ENCODE measurements at places on chromosomes 12 and 14.

DNA sequence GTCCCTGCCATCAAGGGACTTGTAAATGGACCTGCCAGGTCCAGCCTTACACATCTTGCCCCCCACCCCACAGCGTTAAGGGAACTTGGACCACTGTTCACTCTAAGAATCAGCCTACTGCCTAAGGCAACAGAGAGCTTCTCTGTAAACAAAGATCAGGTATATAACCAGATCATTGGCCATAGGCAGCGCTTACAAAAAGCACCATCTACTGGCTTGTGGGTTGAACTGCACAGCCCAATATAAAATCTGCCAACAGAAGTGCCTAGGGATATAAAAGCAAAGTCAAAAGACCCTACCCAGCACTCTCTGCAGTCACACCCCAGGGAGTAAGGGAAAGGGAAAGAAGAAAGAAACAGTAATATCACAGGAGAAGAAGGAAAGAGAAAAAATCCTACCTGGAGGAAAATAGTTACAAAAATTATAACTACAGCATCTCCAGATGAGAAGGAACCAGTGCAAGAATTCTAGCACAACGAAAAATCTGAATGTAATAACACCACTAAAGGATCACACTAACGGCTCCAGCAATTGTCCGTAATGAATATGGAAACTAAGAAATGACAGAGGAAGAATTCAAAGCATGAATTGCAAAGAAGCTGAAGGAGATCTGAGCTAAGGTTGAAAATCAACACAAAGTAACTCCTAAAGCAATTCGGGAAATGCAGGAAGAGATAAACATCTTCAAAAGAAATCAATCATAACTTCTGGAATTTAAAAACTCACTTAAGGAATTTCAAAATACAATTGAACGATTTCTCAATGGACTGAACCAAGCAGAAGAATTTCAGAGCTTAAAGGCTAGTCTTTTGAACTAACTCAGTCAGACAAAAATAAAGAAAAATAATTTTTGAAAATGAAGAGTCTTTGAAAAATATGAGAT is 95.2 kb upstream of the PCED1B start:
- no peak for DNase-seq

- DNase-seq, result no peak
Measured at GRCh38 chr12:131461096-131461495, 249.8 kb upstream of the SFSWAP start.

DNA sequence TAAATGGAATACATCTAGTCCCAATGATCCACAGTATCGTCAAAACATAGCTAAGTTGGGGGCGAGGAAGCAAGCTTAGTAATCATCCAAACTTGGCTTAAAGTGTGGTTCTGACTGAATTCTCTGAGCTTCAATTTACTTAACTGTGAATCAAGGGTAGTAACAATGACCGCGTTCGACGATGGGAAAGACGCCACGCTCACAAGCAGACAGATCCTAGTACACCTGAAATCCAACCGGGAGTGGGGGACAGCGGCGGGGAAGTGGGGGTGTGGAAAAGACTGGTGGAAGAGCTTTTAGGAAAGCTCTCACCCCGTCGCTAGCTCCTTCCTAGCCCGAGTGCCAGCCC is 433 bp downstream of the COX16 start:
- no peak for DNase-seq

- DNase-seq, result no peak
Measured at GRCh38 chr14:95480109-95480886, 36.2 kb downstream of the SYNE3 start.

GRCh38 chr14:47935332-47935731 is 259.9 kb upstream of the MDGA2 start:
- DNase-seq, result no peak

DNA sequence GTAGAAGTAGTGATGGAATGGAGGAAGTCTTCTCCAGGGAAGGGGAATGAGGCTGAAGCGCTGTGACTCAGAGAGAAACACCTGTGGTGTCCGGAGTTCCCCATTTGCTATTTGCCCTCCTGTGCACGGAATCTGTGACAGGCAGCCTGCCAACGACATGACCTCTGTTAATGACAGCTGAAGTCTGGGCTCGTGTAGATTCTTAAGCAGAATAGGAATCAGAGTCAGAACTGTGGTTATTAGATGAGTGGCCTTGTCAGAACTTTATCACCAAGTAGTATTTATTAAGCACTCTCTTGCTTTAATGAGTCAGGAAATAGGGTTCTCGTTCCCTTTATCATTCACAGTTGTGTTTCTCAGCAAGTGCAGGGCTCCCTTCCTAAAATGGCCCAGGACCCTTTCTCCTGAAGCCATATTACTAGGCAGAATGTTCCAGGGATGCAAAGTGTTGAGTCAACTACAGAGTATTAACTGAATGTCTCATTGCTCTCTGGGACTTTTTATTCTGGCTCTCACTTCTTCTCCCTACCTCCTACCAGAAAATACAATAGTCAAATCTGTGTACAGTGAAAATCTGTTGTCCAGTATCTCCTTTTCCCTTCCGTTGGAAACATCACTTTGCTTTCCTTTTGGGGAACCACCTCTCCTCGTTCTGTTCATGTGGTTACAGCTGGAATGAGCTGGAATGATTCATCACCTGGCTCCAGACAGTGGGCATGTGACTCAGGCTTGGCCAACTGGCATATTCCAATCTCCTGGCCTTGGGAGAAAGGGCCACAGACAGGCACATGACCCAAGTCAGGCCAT is 77.8 kb upstream of the MAX start:
- DNase-seq, result no peak

DNA sequence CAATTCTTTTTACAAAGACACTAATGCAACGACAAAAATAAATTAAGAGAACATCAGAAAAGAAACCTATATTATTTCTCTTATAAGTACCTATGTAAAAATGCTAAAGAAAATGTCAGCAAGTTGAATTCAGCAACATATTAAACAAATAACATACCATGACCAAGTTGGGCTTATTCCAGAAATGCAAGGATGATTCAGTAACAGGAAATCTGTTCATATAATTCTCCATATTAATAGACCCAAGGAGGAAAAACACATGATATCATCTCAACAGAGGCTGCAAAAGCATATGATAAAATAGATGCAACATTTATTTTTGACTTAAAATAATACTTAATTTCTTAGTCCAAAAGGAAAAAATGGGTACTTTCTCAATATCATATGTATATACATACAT is 25.1 kb upstream of the GPHB5 start:
- DNase-seq, result no peak
